ENCODE measurements at places on chromosomes 7 and 10. TPM values are rescaled to one million over a fixed set of nuclear protein-coding genes. Genes with fewer than 3 reads are reported as not detected.

C1QL3 gene
- total RNA-seq = not detected

ZPBP gene
- total RNA-seq = not detected

UCMA gene
- total RNA-seq = not detected

CDNF gene
- 3.1 TPM for total RNA-seq

SUGCT gene
- 8.9 TPM for total RNA-seq

GARIN1A gene
- total RNA-seq = 1.5 TPM

DRGX gene
- total RNA-seq = not detected

PNLIPRP3 gene
- 0.17 TPM for total RNA-seq

FAM131B gene
- 3.9 TPM for total RNA-seq

PTPRN2 gene
- total RNA-seq = 0.50 TPM

FAM241B gene
- total RNA-seq = 0.29 TPM

All from smooth muscle cell of trachea (primary cell).